ENCODE measurements at places on chromosomes 5 and 9.

DNA sequence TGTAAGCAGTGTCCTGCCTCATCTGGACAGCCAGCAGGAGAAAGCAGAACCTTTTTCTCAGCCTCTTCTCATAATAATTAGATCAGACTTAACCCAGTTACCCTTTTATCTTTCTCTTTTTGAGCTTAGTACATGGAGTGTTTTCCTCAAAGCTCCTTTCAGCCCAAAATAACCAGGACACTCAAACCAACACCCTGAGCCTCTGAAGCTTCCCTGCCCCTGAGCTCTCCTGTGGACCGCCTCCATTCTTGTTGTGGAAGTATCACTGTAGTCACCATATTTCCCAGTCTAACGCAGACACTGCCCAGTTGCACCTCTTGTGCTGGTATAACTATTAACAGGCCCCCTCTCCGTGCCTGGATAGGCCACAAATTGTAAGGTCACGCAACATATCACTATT, 53.8 kb upstream of the ZNF622 start:
- no peak for DNase-seq

GRCh38 chr5:59351076-59351794, 542.3 kb downstream of the PDE4D start:
- no peak for DNase-seq

DNA sequence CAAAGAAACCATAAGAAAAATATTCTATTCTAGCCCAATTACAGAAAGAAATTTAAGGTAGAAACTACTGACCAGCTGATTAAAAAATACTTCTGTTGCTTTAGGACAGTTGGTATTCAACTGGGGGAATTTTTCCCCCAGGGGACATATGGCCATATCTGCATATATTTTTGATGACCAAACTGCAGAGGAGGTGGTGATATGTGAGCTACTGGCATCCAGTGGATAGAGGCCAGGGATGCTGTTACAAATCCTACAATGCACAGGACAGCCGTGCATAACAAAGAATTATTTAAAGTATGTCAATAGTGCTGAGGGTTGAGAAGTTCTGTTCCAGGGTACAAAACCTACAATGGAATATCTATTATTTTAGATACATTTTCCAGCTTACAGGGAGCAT, 24.0 kb downstream of the ZFR start:
- DNase-seq = peak; percentile 51

- DNase-seq = no peak
Observed at GRCh38 chr9:5876026-5876425, 14.7 kb upstream of the MLANA start.

DNA sequence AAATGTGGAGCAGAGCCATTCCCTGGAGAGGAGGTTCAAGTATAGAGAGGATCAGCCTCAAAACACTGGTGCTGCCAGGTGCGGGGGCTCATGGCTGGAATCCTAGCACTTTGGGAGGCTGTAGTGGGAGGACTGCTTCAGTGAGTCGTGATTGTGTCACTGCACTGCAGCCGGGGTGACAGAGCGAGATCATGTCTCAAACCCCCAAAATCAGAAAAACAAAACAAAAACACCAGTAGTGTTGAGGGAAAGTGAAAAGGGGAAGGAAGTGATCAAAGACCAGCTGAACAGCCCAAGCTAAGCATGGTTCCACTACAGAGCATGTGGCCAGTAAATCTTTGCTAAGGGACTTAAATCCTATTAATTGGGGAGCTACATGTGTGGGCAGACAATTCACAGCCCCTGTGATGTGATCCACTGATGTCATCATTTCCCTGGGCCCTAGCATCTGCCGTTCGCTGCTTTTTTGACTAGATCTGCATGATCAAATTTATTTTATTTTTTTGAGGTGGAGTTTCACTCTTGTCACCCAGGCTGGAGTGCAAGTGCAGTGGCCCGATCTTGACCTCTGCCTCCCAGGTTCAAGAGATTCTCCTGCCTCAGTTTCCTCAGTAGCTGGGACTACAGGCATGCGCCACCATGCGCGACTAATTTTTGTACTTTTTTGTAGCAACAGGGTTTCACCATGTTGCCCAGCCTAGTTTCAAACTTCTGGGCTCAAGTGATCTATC, 2.7 kb upstream of the PCBD2 start:
- no peak for DNase-seq

Data from hepatic stellate cell (primary cell).